Activated naive CD8-positive, alpha-beta T cell treated with anti-CD3 and anti-CD28 coated beads for 36 hours (primary cell): ENCODE measurements at places on chromosomes 6 and 20. TPM values are rescaled to one million over a fixed set of nuclear protein-coding genes. Genes with fewer than 3 reads are reported as not detected.

The EFCAB8 gene
- total RNA-seq = 0.27 TPM

The SLX4IP gene
- 7.4 TPM for total RNA-seq

The AKAP7 gene
- total RNA-seq = 6.2 TPM

The DXO gene
- 15.6 TPM for total RNA-seq

The TMEM217 gene
- total RNA-seq = 4.9 TPM

The RFX6 gene
- total RNA-seq = not detected

The CEBPB gene
- 36.4 TPM for total RNA-seq

- no peak for DNase-seq
These were observed 37.1 kb downstream of the QRSL1 start for GRCh38 chr6:106666282-106667021.

GRCh38 chr6:22656706-22657351 lies 87.5 kb downstream of the HDGFL1 start:
- DNase-seq = no peak

- DNase-seq = no peak
These were observed 117.0 kb upstream of the ASCC3 start for GRCh38 chr6:100998111-100998510.

DNA sequence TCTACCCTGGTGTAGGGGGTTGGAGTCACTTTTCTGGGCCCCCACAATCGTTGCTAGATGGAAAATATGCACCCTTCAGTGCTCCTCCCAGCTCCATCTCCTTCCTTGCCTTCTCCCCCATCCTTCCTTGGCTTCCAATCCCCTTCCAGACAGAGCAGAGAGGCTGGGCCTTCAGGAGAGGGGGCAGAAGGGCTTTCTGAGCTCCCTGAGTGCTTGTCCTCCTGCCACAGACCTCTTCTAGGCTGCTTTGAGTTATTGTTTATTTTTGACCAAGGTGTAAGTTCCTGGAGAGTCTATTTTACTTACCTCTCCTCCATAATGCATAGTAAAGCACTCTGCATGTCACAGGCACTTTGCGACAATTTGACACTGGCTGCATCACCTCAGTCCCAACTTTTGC lies 96.4 kb upstream of the CNKSR3 start:
- DNase-seq = no peak

DNA sequence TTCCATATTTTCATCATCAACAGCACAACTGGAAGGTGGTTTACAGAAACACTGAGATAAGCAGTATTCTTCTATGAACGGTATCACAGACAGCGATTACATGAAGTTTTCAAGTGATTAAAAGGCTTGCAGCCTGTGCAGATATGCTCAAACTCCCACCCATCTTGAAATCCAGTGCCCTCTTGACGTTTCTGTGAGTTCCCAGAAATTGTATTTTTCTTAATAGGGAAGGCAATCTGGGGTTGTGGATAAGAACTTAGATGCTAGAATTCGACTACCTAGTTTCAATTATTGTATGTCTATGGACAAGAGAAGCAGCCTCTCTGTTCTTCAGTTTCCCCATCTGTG lies 290.3 kb downstream of the ZNF217 start:
- DNase-seq = no peak

DNA sequence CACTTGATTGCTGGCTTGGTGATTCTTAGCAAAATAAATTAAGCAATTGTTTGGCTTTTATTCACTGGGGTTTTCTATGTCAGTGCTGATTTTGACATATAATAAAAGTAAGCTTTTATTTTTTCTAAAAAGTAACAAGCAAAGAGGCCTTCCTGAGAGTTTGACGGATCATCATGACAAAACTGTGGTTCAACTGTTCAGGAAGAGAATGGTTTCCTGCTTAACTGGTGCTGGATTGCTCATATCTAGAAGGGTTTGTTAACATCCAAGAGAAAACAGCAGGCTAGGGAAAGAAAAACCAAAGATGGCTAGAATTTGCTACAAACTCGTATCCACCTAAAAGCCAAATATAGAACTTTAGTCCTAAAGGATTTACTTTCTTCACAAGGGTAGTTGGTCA lies 21.2 kb downstream of the SERPINB1 start:
- DNase-seq = no peak

GRCh38 chr6:235763-236360 lies 56.4 kb upstream of the DUSP22 start:
- peak; percentile 75 for DNase-seq

GRCh38 chr6:33856655-33857054 lies 52.9 kb upstream of the MLN start:
- peak; percentile 73 for DNase-seq

DNA sequence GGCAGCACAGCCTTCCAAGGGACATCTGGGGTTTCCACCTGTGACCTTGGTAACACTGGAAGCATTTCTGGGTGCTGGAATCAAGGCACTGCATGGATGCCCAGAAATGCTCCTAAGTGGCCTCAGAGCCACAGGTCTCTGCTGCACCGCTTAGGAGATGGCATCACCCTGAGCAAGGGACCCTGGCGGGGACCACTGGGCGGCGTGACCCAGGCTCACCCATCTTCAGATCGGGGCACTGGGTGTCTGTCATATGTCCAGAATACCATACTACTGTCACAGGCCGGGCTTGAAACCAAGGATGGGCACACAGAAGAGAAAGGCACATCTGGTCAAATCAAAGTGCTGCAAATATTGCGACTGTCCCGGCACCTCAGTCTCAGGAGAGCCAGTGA lies 45.9 kb downstream of the SSR1 start:
- DNase-seq = no peak

DNA sequence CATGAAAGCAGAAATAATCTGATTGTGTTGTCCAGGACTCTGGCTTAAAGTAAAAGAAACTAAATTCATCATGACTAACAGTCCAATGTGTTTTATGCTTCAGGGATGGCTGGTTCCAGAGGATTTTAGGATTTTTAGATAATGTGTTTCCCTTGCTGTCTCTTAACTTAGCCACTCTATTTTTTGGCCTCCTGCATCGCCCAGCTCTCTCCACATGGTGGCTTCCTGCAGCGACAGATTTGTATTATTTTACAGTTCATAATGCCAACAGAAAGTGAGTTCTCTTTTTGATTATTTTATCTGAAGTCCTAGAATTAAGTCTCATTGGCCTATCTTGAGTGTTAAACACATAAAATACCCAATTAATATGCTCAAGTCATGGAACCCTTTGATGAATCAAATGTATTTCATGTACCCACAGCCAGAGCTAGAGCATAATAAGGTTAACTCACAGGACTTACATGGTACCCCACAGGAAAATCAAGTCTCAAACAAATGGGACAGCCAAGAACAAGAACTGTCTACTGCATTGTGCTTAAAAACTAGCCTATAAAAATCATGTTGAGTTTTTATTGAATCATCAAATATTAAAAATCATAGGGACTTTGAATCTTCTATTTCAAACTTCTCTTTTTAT lies 582.5 kb downstream of the DOK5 start:
- no peak for DNase-seq

GRCh38 chr6:30847971-30848436 lies 36.3 kb upstream of the DDR1 start:
- no peak for DNase-seq

GRCh38 chr6:37947468-37947867 lies 127.9 kb downstream of the ZFAND3 start:
- DNase-seq = no peak

DNA sequence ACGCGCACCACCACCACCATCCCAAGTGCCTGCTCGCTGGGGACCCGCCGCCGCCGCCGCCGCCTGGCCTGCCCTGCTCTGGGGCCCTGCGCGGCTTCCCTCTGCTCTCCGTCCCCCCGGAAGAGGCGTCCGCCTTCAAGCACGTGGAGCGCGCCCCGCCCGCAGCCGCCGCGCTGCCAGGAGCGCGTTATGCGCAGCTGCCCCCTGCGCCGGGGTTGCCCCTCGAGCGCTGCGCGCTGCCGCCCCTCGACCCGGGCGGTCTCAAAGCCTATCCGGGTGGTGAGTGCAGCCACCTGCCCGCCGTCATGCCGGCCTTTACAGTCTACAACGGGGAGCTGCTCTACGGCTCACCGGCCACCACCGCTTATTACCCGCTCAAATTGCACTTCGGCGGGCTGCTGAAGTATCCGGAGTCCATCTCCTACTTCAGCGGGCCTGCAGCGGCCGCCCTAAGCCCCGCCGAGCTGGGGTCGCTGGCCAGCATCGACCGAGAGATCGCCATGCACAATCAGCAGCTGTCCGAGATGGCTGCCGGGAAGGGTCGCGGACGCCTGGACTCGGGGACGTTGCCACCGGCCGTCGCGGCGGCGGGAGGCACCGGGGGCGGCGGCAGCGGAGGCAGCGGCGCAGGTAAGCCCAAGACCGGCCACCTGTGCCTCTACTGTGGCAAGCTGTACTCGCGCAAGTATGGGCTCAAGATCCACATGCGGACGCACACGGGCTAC lies 7.2 kb downstream of the PRDM13 start:
- peak; percentile 43 for DNase-seq

DNA sequence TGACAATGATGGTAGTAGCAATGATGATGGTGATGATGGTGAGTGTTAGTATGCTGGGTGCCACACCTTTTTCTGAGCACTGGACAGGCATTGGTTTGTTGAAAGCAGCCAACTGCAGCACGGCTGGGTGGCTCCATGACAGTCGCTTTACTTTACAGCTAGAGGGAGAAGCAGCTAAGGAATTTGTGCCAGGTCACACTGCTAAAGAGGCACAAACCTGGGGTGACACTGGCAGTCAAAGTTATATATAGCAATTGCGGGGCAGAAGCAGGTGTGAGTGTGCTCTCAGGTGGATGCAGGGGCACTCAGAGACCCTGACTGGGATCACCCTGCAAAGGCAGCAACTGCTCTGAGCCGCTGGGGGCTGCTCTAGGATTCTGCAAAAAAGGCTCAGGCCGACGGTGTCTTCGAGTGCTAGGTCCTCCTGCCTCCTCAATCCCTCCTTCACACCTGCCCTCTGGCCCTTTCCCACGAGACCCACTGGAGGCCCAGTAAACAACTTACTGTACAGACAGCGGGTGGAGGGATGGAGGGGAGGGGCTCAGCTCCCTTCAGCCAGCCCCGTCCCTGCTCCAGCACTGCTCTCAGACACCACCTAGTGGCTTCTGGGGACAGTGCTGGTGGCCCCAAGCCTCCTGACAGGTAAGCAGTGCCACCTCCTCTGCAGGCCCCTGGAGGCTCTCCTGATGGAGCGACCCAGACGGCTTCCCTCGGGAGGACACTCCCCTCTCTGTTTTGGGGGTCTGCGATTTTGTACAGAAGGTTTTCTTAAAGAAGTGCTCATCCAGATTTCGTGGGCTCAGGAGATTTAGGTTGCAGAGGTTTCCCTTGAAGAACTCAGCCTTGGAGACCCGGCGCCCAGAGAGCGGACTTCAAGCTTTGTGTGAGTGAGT lies 4.4 kb upstream of the RPS21 start:
- peak; percentile 82 for DNase-seq

DNA sequence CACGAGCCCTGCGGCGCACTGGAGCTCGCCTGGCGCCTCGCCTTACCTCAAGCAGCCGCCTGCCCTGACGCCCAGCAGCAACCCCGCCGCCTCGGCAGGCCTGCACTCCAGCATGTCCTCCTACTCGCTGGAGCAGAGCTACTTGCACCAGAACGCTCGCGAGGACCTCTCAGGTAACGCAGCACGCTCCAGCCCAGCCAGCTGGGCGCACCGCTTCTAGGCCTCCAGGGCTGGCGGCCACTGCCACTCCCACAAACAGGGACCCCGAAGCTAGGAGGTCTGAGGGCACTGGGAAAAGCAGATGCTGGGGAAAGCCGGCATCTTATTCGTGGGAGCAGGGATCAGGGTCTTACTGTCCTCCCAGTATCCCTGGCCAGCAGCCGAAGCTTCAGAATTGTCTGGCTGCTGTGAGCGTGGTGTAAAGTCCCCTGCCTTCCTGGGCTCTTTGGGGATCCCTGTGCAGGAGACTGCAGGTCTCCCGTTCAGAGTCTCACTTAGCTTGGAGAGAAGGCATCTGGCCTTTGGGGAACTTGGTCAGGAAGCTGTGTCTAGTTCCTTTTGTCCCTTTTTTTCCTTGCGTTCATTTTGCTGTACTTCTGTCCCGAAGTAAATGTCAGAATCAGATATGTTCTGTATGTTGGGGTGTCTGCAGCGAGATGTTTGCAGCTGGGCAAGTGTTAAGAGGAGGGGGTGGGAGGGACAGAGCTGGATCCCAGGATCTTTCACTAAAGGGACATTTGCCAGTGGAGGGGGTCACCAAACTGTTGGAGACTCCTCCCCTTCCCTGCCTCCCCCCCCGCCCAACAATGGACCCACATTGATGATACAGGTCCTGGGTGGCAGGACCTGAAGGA lies 1.8 kb downstream of the FOXF2 start:
- DNase-seq = no peak

- no peak for DNase-seq
These were observed 225.4 kb upstream of the PREP start for GRCh38 chr6:105628156-105628860.

GRCh38 chr20:34347571-34347970 lies 15.5 kb upstream of the ITCH start:
- DNase-seq = no peak

GRCh38 chr20:60808701-60809100 lies 443.4 kb upstream of the CDH4 start:
- DNase-seq = no peak

GRCh38 chr20:41650231-41650948 lies 32.2 kb upstream of the CHD6 start:
- DNase-seq = no peak

- DNase-seq = peak; percentile 12
These were observed 42.8 kb upstream of the DYNLRB1 start for GRCh38 chr20:34473262-34473883.

DNA sequence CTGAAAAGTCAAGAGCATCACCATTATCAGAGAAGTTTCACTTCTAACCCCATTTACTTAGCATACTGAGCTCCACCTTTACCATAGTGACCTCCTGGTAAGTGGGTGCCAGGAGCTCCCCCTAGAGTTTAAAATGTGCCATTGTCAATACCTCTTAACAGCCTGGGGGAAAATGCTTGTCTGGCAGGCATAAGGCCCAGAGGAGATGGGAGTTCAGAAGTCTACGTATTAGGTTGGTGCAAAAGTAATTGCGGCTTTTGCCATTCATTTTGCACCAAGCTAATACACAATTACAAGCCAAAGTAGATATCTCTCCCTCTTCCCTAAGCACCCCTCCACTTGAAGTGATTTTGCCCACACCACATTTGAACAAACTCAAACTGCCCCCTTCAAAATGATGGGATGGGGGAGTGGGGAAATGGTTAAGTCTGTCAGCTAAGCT lies 919.0 kb downstream of the KIF16B start:
- DNase-seq = no peak

GRCh38 chr6:37025621-37026466 lies 20.4 kb downstream of the FGD2 start:
- DNase-seq = no peak

- DNase-seq = no peak
These were observed 110.5 kb downstream of the TULP4 start for GRCh38 chr6:158422629-158423238.

- no peak for DNase-seq
These were observed 71.3 kb upstream of the EYA2 start for GRCh38 chr20:46823271-46823751.

DNA sequence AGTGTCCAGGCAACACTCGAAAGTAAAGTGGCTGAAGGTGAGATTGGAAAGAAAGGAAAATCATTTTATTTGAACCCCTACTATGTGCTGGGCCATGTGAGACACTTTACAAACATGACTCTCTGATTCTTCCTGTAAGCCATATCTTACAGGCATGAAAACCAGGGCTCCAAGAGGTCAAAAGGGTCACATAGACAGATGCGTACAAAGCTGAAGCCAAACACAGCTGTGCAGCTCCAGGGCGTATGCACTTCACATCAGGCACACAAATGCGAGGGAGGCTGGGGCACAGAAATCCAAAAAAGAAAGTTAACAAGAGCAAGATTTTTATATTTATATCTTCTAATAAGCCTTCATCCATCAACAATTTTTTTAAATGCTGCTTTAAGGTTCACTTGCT lies 176.5 kb downstream of the PHACTR1 start:
- DNase-seq = no peak

GRCh38 chr6:89787660-89788328 lies 31.8 kb downstream of the MDN1 start:
- no peak for DNase-seq

- DNase-seq = no peak
These were observed 34.8 kb downstream of the SCML4 start for GRCh38 chr6:107789361-107789760.
